ENCODE measurements at places on chromosomes 12 and 14. TPM values are rescaled to one million over a fixed set of nuclear protein-coding genes. Genes with fewer than 3 reads are reported as not detected.

CMA1 gene
- not detected for total RNA-seq

LMO3 gene
- total RNA-seq, result 29.3 TPM

IL22 gene
- not detected for total RNA-seq

PAH gene
- total RNA-seq, result not detected

ZC2HC1C gene
- 8.2 TPM for total RNA-seq

HSPB8 gene
- 79.1 TPM for total RNA-seq

STAT2 gene
- 59.4 TPM for total RNA-seq

TMEM179 gene
- 3.6 TPM for total RNA-seq

TIMELESS gene
- 12.8 TPM for total RNA-seq

TMPRSS12 gene
- total RNA-seq, result not detected

RHOF gene
- total RNA-seq, result 30.0 TPM

KCNH5 gene
- total RNA-seq, result 0.06 TPM

SYNDIG1L gene
- 0.39 TPM for total RNA-seq

FAM186B gene
- 1.6 TPM for total RNA-seq

ITGA5 gene
- total RNA-seq, result 55.8 TPM

KCNJ8 gene
- total RNA-seq, result 9.7 TPM

PMCH gene
- total RNA-seq, result not detected

CRY1 gene
- 36.5 TPM for total RNA-seq

IFNG-AS1 gene
- 0.07 TPM for total RNA-seq
